GM13976 (cell line): ENCODE measurements at places on chromosomes 4 and X.

GRCh38 chr4:36870121-36870520 is 374.4 kb upstream of the NWD2 start:
- DNase-seq, result no peak

DNA sequence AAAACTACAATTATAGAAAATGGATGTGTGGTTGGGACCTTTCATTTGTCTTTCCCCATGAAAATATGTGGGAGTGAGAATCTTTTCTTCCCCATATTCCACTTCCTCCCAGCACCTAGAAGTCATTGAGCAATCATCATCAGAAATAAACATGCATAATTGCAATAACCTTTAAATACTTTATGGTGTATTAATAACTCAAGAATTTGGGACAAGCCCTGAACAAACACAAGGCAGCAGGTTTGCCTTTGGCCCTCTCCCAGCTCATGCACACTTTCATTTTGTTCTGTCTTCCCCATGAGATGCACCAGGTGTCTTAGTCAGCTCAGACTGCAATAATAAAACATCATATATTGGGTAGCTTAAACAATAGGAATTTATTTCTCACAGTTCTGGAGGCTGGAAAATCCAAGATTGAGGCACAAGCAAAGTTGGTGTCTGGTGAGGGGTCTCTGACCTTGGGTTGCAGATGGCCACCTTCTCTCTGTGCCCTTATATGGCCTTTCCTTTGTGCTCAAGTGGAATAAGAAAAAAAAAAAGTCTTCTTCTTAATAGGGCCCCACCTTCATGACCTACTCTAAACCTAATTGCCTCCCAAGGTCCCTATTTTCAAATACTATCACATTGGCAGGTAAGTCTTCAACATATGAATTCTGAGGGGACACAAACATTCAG is 34.7 kb upstream of the TMEM184C start:
- no peak for DNase-seq

- no peak for DNase-seq
Measured at GRCh38 chrX:47247206-47247998, 14.6 kb downstream of the USP11 start.

DNA sequence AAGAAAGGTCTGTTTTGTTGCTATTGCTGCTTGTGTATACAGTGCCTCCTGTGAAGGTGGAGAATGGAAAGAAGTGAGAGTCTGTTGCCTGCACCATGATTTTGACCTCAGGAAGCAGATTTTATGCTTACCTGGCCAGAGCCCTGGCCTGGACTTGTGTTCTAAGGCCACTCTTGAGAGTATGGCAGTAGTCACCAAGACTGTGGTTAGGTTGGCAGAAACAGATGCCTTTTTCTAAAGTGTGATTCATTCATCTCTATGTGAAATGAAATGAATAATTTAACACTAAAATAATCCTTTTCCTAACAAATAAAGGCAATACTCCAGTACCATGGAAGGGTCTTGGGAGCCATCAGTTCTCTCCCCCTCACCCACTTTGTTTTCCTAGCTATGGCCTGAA is 161.8 kb downstream of the DCLK2 start:
- no peak for DNase-seq

GRCh38 chr4:1809754-1810502 is 16.8 kb downstream of the FGFR3 start:
- DNase-seq, result peak; percentile 93

DNA sequence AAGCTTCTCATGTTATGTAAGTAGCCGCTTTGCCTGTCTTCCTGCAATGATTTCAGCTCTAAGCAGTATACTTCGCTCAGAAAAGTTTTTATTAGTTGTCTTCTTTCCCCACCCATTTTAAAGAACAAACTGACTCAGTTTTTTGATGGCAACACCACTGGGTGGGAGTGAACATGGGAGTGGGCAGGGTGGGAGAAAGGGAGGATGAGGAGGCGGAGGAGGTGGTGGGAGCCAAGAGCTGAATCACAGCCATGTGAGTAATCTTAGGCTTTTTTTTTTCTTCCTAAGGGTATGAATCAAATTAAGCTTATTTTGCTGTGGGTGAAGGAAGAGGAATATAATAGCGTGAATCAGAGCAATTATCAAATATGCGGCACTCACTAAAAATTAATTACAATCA is 574.3 kb upstream of the DIPK2B start:
- DNase-seq, result no peak

- DNase-seq, result peak; percentile 3
Measured at GRCh38 chrX:47563801-47564315, 2.9 kb downstream of the ARAF start.

DNA sequence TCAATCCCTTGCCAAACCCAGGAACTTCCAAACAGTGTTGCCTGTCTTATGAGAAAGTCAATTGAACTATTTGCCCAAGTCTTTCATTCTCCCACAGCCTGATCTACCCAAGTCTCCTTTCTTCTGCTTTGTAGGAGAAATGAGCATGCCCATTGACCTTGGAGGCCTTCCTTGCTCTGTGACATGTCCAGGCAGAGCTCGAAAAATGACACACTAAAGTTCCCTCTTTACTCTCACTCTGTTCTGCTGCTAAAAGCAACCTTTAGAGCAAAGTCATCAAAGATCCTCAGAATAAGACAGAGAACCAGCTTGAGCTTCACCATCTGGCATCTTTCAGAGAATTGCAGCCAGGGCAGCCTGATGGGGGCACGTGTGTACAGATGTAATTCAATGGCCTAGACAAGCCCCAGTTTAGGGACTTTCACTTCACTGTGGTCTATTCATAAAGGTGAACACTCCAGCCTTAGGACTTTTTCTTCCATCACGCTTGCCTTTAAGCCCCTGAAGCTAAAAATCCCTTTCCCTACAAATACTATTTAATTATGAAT is 136.4 kb downstream of the AMELX start:
- no peak for DNase-seq

- DNase-seq, result no peak
Measured at GRCh38 chr4:9146967-9147366, 23.2 kb upstream of the FAM90A26 start.

DNA sequence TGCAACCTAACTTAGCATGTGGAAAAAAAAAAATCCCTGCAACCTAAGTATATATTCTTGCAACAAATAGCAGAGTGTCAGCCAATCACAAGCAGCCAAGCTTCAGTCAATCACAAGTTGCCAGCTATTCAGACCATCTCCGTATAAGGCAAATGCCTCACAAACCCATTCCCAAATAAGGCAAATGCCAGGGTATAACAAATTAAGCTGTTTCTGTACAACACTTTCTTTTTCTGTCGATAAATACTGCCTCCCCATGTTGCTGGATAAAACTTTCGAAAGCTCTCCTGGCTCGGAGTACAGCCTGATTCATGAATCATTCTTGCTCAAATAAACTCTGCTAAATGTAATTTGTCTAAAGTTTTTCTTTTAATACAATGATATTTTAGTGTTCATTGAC is 460.7 kb upstream of the SMIM31 start:
- DNase-seq, result no peak

DNA sequence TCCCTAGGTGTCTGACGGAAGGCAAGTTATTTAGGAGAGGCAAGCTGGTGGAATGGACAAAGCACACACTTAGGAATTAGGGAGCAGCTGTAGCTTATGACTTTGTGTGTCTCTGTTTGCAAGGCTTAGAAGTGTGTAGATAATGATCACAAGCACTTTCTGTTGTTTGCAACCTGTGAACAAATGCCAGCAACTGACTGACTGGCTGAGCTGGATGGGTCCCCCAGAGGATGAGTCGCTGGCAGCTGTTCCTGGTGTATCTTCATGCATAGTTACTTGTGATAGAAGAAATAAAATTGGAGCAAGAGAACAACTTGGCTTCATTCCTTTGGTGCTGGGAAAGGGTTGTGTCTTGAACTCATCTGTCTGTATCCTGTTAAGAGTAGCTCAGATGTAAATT is 64.2 kb upstream of the BEND4 start:
- DNase-seq, result no peak

GRCh38 chrX:19785647-19786046 is 101.8 kb downstream of the SH3KBP1 start:
- DNase-seq, result no peak

DNA sequence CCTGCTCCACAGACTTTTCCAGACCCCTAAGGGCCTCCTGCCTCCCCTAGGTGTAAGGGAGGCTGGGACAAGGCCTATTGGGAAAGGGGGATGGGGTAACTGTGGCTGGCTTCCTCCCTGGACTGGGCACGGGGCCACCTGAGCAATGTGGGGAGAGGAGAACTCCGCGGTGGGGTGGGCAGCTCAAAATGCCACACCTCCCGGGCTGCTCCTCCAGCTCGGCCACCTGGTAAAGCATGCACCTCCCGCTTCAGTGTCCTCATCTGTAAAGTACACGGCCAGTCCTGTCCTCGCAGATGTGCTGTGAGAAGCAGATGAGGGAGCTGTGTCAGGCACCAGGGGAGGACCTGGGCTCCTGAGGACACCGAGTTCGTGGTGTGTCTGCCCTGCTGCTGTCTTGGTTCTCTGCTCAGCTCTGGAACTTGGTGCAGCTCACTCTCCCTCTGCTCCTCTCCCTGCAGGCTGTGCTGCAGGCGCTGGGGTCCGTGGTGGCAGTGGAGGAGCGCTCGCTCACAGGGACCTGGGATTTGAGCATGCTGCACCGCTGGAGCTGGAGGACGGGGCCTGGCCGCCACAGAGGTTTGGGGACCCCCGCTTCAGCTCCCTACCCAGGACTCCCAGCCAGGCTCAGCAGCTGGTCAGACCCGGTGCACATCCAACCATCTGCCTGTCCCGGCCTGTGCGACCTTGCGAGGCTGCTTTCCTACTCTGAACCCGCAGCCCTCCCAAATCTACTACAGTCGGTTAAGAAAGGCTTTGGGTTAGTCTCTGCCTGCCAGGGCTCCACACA is 20.8 kb upstream of the MRFAP1 start:
- DNase-seq, result no peak

GRCh38 chrX:45202171-45202570 is 1.5 kb upstream of the DIPK2B start:
- DNase-seq, result no peak

GRCh38 chr4:33737726-33738125 is 2506.6 kb downstream of the ARAP2 start:
- DNase-seq, result no peak

DNA sequence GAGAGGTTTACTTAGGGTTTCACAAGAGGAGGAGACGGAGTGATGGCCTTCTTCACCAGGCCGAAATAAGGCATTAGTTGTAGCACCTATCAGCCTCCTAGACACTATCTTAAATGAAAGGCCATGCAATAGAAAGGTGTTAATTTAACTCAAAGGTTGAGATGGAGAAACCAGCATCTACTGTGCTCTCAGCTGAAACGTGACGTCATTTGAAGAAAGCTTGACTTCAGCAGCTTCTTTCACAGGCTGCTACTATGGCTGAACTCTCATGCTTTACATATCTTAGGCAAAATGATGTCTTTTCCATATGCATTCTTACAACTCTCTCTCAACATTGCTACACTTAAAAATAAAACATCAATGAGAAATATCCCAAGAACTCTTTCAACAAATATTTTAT is 99.6 kb downstream of the GUCY2F start:
- no peak for DNase-seq

DNA sequence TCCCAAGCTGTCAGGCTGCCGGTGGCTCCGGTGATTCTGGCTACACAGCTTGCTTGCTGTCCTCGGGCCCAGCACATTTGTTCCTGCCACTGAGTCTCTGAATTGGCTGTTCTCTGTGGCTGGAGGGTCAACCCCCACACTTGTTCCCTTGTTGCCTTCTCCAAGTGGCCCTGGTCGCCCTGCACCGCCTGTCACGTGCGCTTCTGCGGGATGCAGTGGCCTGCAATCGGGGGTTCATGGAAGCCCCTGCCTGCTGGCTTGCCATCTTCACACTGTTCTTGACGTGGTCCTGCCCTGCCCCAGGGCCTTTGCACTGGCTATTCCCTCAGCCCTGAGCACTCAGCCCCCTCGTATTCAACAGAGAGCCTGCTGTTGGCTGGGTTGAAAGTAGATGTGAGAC is 8.1 kb downstream of the CLCN4 start:
- DNase-seq, result no peak

- DNase-seq, result no peak
Measured at GRCh38 chr4:46945062-46945461, 36.0 kb upstream of the COX7B2 start.

GRCh38 chrX:18917831-18918230 is 66.1 kb downstream of the PHKA2 start:
- no peak for DNase-seq

- no peak for DNase-seq
Measured at GRCh38 chrX:132776486-132777210, 181.8 kb downstream of the HS6ST2 start.

GRCh38 chr4:101259876-101260275 is 87.5 kb downstream of the PPP3CA start:
- DNase-seq, result peak; percentile 5

DNA sequence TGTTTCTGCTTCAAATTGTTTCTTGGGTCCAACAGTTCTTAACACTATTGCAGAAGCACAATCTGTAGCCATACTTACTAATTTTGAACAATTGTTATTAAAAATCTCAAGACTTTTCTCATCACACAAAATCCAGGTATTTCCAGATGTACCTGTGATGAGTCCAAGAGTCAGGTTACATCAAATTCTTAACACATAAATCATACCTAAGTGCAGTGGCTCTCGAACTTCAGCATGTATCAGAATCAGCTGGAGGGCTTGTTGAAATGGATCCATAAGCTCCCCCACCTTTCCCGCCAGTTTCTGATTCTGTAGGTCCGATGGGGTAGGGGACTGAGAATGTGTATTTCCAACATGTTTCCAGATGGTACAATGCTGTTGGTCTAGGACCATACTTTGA is 10.6 kb downstream of the FAM120C start:
- DNase-seq, result no peak

GRCh38 chr4:40000711-40001110 is 23.0 kb upstream of the PDS5A start:
- DNase-seq, result no peak

DNA sequence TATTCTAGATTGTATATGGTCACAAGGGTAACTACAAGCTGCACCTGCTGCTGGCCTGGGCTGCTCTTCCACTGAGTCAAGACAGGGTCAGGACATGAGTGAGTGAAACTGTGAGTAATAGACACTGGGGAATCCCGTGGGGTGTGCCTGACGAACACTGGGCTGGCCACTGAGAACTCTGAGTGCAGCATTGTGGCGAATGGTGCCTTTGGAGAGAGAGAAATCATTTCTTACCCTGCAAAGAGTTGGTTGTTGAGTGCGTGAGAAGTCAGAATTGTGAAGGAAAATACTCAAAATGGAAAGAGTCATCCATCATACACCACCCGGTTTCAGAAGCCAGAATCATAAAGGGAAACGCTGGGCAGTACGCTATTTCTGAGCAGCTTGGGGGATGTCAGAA is 43.1 kb upstream of the LSM6 start:
- peak; percentile 73 for DNase-seq

DNA sequence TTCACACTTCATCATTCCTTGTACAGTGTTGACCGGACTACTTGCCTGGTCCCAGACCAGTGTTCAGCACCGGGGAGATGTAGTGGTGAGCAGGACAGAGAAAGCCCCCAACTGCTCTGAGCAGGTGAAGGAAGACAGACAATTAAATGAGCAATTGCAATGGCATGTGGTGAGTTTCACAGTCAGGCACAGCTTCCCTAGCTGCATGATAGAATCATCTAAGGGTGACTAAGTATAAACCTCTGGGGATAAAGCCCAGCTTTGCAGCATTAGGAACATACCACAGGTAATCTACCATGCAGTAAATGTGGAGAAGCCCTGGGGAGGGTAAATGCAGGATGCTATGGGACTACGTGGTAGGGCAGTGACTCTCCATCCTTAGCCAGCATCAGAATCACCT is 47.8 kb downstream of the TMA16 start:
- no peak for DNase-seq

- no peak for DNase-seq
Measured at GRCh38 chr4:41214825-41215146, 444 bp upstream of the APBB2 start.
